ENCODE measurements at places on chromosomes 5 and 9. TPM values are rescaled to one million over a fixed set of nuclear protein-coding genes. Genes with fewer than 3 reads are reported as not detected.

Gene SPTLC1
- polyA plus RNA-seq: 85.3 TPM

Gene CBY3
- 1.9 TPM for polyA plus RNA-seq

Gene LHX6
- polyA plus RNA-seq: 3.5 TPM

Gene ZFP37
- polyA plus RNA-seq: 11.1 TPM

Gene MEIKIN
- not detected for polyA plus RNA-seq

Gene KIF4B
- 0.23 TPM for polyA plus RNA-seq

Gene FOXD4L3
- polyA plus RNA-seq: not detected

Gene CAMK4
- 4.1 TPM for polyA plus RNA-seq

Gene FBXO4
- 19.1 TPM for polyA plus RNA-seq

Gene ZNF484
- 10.2 TPM for polyA plus RNA-seq

GRCh38 chr5:15334551-15335266 is 165.3 kb upstream of the FBXL7 start:
- no peak for DNase-seq

- no peak for DNase-seq
These were observed 39.9 kb downstream of the WDR36 start for GRCh38 chr5:111132076-111132475.

DNA sequence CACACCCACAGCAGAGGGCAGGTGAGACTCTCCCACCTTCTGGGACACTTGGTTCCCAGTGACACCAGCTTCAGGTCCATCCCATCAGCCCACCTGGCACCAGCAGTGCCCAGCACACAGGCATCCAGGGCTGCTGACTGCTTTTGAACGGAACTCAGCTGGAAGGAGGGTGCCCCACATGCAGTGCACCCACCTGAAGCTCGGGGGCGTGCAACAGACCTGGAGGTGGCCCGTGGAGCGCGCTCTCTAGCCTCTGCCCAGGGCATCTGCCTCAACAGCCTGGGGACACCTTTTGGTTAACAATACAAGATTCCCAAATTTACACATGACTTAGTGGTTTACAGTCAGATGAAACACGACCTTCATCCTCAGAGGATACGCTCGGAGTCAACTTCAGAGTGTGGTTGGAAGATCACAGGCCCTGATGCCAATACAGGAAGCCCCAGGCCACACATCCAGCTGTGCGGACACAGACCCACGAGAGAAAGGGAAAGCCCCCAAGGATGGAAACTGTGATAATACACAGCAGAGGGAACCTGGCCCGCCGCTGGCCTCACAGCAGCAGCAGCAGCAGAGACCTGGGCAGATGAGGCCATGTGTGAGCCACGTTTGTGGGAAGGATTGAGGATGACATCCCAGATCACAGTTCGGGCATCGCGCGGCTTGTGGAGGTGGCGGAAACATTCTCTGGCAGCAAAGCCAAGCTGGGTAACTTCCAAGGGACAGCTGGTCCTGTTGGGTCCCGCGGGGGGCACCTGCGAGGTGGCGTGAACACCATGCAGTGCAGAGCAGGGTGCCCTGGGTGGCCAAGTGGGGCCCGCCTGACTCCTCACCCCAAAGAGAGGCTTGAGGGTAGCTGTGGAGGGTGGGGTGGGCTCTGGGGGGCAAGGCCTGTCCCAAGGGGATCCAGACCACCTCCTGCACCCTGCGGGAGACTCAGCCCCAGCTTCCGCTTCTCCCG is 64.0 kb downstream of the SECISBP2 start:
- no peak for DNase-seq

DNA sequence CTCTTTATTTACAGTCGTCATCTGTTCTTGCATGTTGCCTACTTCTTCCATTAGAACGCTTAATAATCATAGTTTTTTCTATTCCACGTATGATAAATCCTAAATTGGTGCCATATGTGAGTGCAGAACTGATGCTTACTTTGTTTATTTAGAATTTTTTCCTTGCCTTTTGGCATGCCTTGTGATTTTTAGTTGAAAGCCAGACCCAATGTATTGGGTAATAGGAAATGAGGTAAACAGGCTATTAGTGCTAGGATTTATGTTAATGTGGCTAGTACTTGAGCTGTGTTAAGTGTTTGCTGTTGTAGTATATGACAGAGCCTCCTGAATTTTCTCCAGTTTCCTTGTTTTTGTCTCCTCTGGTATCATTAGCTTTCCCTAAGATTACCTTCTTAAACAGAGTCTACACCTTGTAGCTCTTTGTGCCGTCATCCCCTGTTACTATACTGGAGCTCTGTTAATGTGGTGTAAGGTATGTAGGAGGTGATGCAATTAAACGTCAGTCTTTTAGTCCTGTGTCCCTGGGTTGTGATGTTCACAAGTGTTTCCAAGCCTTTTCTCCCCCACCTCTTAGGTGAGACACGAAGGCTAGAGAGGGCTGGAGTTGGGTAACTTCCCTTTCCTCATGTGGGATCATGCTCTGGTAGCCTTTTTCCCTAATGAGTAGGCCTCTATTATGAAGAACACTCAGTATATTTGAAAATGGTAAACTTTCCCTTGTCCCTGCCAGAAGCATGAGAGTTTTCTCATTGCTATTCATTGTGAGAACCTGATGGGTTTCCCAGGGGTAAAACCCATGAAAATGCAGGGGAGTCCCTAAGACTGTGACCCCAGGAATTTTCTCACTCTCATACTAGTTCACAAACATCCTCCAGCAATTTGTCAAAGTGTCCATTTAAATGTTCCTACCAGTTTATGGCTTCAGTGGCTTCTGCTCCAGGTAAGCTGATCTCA is 21.2 kb downstream of the SPATA31D3 start:
- no peak for DNase-seq

DNA sequence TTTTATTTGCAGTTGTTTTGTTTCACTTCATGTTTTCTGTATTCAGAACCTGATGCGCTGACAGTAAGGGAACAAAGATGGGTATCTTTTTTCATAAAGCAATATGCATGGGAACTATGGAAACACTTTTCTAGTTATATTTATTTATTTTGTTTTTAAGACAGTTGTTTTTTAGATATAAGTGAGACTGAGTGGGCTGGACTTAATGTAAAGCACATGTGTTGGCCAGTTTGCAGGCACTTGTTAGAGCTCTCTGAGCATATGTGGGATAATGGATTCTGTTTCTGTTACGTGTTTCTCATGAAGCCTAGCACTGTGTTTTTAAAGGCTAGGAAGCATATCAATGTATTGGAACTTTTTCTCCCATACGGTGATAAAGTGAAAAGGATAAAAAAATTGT is 164.1 kb downstream of the PRR16 start:
- DNase-seq: no peak

GRCh38 chr5:173198049-173198448 is 37.0 kb downstream of the NKX2-5 start:
- no peak for DNase-seq

GRCh38 chr9:112341730-112342129 is 8.3 kb upstream of the PTBP3 start:
- DNase-seq: no peak

GRCh38 chr5:5437227-5438172 is 15.0 kb downstream of the ICE1 start:
- DNase-seq: no peak

GRCh38 chr9:127528422-127529251 is 77.3 kb downstream of the LRSAM1 start:
- DNase-seq: no peak

DNA sequence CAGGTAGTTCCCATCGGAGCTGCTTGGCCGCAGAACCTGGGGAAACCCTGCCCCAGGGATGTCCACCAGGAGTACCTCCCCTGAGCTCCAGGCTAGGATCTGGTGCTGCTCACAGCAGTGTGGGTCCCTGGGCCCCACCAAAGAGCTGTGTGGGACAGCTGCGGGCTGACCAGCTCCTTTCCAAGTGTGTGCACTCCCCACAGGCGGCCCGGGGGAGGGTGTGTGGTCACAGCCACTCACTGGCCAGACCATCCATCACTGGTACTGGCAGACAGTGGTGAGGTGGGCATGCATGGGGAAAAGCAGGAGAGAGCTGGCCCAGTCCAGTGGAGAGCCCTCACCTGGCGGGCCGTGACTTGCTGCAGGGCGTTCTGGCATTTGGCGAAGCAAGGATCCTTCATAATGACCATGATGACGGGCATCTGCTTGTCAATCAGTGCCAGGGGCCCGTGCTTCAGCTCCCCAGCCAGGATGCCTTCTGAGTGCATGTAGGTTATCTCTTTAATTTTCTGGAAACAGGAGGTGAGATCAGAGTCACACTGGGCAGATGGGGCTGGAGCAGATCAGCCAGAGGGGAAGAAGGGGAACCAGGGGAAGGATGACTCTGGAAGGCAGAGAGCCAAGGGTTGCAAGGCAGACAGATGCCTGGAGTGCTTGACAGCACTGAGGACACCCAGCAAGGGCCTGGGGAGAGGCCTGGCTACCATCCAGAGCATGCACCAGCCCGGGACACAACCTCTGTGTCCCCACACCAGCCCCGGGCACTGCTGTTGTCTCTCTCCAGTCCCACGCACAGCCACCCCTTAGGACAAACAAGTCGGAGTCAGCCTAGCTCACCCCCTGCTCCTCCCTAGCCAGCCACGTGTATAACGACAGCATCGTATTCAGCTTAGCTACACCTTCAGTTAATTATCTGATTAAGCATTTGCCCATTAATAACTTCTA is 12.8 kb upstream of the MAPK9 start:
- DNase-seq: no peak

- DNase-seq: no peak
These were observed 33.5 kb upstream of the APC start for GRCh38 chr5:112703866-112704820.

DNA sequence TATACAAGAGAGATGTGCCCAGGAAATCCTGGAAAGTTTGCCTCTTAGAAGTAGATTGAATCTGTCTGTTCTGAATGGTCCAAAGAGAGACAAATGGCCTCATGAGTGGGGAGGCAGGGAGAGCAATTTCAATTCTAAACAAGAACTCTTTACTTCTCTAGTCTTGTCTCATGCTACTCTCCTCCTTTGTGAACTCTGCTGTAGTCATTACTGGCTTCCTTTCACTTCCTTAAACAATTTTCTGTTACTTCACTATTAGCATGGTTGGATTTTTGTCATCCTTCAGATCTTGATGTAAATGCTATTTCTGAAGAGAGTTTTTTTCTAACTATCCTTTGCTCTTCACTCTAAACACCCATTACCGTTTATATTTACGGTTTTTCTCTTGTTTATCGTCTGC is 54.0 kb upstream of the GRIN3A start:
- no peak for DNase-seq

DNA sequence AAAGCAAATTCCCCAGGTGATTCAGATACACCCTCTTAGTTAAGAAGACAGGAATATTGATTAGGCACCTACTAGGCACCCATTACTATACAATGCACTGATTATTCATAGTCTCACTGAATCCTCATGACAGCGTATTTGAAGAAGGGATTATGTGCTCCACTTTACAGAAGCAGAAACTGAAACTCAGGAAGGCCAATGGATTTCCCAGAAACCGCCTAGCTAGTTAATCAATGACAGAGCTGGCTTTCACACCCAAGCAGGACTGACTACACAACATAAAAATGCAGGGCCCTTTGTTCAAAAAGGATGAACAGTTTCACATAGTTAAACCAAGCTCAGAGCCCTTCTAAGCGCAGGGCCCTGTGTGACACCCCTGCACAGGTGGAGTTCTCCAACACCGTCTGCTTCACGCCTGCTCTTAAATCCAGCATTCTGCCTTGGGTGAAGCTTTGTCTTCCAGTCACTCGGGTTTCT is 117.3 kb downstream of the TTLL11 start:
- DNase-seq: no peak

DNA sequence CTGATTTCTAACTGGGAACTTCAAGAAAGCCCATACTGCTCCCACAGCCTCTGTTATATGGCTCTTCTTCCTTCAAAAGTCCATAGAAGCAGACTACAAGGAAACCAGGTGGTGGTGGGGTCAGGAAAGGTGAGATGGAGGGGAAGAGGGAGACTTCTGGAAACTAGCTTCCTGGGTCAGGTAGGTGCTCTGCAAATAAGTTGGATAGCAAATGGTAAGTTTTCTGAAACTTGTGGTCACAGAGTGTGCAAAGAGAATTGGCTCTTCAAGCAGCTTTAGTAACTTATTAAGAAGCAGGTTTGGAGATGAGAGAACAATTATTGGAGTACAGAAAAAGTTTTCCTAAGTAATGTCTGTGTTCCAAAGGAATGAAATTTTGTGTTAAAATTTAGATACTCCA is 316.9 kb downstream of the ADGRV1 start:
- no peak for DNase-seq

GRCh38 chr5:103474677-103475076 is 87.9 kb downstream of the NUDT12 start:
- no peak for DNase-seq
